ENCODE measurements at places on chromosomes 16 and 17.
A peak's percentile ranks its signal among the peaks of the same experiment; 100 is the strongest.

DNA sequence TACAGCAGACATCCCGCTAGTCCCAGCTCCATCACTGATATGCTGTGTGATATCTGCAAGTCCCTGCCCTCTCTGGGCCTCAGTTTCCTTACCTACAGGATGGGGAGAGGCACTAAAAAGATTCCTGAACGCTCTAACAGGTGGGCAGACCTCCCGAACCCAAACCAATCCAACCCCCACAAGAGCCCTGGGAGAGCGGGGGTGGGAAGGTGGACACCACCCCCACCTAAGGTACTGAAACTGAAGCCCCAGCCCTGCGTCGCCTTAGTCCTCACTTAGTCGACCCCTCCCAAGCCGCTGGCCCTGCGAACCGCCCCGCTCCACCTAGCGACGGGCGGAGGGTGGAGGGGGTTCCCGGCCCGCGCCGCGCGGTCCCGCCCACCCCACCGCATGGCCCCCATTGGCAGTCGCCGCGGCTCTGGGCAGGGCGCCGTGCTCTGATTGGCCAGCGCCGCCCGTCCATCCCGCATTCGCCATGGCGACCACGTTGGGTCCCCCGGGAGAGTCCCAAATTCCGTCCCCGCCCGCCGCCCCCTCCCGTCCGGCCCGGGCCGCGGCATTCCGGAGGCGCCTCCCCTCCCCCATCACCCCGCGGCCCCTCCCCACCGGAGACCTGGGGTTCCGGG, 578 bp downstream of the CCDC102A start:
- peak; percentile 52 for DNase-seq

DNA sequence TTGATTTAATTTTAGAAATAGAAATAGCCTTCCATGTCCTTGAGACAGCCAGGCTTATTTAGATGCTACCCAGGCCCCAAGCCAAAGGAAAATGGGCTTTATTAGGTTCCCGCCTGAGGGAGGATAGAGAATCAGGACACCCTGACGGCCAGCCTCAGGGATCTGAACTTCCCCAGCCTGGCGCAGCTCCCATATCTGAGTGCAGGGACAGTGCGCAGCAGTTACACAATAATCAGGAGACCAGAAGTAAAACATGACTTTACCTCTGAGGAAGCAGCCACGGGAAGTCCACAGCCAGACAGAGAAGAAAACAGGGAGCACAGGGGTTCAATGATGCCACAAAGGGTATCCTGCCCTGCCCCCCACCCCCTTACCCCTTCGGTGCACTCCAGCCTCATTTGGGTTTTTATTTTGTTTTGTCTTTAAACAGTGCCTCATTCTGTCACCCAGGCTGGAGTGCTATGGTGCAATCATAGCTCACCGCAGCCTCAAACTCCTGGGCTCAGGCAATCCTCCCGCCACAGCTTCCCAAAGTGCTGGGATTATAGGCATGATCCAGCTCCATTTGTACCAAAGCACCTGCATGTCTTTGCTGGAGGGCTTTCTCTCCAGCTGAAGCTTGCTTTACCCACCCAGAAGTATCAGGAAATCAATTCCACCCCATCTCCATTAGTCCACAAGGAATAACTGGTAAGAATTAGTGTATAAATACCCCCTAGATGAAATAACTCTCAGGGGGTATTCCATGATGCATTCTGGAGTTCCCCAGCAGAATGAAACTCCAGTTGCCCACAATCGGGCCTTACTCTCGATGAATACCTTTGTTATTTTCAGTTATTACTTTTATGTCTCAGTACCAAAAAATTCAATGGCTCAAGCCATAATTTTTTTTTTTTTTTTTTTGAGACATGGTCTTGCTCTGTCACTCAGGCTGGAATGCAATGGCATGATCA, 21.9 kb downstream of the ORC6 start:
- DNase-seq, result no peak

DNA sequence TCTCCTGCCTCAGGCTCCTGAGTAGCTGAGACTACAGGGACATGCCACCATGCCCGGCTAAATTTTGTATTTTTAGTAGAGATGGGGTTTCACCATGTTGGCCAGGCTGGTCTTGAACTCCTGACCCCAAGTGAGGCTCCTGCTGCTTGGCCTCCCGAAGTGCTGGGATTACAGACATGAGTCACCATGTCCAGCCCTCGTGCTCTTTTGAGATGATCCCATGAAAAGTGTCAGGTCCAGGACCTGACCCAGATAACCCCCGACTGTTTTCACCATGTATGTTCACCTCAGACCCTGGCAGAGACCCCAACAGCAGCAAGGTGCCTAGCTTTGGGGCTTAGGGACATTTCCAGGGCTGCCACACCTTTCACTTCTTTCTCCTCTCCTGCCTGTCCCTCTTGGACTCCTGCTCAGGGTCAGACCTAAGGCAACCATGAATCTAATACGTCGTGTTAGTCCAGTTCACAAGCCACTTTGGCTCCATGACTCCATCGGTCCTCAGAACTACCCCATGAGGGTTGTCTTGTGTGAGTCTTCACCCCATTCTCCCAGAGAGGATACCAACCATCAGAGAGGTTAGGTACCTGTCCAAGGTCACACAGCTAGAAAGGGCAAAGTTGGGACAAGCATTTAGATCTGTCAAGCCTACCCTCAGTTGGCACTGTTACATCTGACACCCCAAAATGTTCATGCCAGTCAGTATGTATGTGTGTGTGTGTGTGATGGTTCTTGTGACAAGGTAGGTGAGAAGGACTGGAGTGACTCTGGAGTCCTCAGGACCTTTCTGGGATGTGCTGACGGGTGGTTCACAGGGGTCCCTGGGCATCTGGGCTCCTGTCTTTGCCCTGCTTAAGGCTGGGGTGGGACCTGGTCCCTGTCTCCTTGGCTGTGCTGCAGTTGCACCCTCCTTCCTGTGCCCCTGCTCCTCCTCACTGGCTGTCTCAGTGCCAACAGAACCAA, 23.1 kb upstream of the MAP3K14 start:
- no peak for DNase-seq

GRCh38 chr16:84356591-84357116, 11.7 kb upstream of the ATP2C2 start:
- DNase-seq, result no peak

- no peak for DNase-seq
Measured at GRCh38 chr16:29978564-29979270, 5.0 kb downstream of the TAOK2 start.

GRCh38 chr16:80463326-80463725, 77.5 kb upstream of the DYNLRB2 start:
- DNase-seq, result no peak

DNA sequence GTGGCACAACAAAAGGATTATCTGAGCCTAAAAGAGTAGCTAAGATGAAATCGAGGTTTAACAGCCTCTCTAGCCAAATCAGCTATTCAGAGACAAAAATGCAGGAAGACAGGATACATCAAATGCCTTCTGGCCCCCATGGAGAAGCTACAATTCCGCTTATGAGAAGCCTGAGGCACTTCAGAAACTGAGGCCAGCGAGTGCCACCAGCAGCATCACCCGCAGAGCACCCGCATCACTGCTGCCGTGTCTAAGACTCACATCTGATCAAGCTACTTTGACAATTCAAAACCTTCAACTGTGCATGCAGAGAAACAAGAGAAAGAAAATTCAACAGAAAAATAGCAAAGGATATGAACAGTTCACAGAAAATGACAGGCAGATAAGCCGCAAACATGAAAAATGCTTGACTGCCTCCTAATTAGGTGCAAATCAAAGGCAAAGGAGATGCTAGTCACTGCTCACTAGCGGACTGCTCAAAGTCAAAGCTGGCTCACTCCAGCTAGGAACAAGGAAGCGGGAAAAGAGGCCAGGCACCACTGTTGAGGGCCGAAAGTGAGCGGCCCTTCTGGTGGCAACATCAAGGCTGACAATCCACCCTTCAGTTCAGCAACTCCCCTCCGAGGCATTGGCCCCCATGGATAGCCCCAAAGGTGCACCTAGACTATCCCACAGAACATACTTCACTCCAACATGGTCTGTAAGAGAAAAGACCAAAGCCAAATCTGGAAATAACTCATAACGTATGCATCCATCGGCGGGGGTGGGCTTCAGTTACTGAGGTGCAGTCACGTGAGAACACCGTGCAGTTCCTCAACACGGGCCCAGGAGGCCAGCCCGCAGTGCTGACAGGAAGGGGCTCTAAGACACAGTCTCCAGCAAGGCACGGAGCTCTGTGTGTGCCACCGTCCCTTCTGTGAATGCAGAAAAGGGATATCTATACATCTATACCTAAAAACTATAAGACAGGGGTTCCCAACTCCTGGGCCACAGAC, 12.0 kb downstream of the MTHFSD start:
- DNase-seq, result no peak

DNA sequence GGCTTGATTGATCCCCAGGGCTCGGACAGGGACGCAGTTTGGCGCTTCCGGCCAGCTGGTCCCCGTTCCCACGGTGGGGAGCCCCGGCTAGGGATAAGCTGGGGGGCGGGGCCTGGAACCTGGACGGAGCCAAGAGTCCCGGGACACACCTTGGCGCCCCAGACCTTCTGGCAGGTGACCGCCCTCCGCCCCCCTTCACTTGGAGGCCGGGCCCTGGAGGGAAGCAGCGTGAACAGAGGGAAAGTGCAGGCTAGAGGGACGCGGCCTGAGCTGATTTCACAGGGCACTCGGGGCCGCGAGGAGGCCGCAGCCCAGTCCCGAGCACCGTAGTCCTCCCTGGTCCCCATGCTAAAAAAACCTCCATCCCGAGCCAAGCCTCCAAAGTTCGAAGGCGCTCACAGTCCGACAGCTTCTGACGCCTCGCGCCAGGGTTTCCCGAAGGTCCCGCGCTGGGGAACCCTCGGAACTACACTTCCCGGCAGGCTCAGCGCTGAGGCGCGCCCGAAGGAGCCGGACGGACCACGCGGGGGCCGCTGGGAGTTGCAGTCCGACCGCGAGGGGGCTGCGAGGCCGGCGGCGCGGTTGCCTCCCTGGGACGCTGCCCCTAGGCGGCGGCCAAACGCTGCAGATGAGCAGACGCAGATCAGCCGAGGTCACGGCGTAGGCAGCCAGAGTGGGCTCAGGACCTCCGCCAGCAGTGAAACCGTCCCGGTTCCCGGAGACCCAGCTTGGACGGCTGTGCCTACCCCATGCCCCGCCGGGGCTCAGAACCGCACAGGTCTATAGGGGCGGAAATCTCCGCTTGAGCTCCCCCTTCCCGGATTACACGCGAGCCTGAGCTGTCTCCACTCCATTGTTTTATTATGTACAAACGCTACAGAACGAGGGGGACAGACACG, at the start of gene TBX6:
Gene TBX6 (minus strand): TSS at position 451 of the 899 bp plus-strand sequence. CDS start 731 bp downstream, outside the sequence.
- peak; percentile 85 for DNase-seq

- no peak for DNase-seq
Measured at GRCh38 chr16:391885-392335, 5.1 kb upstream of the NME4 start.

DNA sequence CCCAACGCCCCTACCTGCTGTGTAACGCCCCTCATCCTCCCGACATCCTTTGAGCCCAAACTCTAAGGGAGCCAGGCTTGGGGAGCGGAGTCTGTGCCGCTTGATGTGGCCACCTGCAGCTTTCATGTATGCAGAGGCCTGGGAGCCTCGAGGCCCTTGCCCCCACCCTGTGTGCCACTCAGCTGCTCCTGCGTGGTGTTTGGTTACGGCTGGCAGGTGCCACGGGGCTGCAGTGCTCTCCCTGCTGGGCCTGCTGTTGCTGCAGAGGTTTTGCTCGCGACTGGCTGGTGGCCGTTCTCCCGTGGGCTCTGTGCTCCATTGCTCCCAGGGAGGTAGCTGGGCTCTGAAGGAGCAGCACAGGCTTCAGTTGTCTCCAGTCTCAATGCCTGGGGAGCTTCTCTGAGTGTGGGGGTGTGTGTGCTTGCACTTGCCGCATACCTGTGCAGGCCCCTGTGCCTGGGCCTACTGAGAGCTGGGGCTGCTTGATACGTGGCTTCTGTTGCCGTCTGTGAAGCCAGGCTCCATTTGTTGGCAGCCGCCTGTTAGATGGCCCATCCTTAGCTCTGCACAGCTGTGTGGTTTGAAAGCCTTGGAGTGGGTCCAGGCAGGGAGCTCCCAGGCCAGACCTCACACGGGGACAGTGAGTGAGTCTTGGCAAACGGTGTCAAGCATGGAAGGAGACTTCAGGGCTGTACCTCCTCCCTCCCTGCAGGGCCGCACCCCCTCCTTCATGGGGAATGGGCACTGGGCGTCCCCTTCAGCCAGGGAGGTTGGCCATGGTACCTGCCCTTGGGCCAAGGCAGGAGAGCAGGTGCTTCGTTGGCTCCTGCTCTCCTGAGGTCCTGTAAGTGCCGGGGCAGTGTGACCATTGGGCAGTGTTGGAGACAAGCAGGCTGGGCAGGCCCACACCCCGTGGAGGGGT, 47.2 kb downstream of the PDPK1 start:
- no peak for DNase-seq
